ENCODE measurements at places on chromosomes 4 and X.

GRCh38 chr4:52408032-52408431, 251.1 kb downstream of the USP46 start:
- no peak for DNase-seq

- no peak for DNase-seq
Measured at GRCh38 chrX:70043685-70044084, 6.1 kb downstream of the AWAT2 start.

DNA sequence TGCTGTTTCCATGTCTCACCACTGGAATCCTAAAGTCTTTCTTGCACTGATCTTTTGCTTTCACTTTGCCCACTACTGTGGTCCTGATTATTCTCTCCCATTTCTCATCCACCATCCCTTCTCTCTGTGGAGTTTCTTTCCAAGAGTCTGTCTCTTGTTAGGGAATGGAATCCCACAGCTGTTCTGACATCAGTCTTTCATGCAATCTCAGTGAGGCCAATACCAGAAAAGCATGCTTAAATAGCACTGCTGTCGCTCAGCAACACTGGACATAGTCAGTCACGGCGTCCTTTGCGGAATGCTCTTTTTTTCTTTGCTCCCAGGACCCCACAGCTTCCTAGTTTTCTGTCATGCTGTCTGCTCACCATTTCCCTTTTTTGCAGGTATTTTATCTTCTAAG, 20.1 kb downstream of the SLITRK4 start:
- no peak for DNase-seq

GRCh38 chrX:154525606-154526490, 9.8 kb upstream of the FAM3A start:
- DNase-seq, result no peak

DNA sequence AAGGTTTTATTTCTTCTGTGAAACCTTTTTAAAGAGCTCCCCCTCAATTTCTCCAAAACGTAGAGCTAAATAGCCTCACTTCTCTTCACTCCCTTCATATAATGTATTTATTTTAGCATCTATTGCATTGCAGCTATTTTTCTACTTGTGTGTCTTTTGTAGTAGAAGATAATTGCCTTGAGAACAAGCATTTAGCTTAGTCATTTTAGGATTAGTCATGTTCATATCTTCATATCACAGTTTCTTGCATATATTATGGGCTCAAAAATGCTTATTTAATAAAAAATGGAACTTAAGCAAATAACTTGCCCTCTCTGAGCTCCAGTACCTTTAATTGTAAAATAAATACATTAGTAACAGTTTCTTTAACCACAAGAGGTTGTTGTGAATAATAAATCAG, 72.1 kb upstream of the SPANXC start:
- no peak for DNase-seq

GRCh38 chr4:20418861-20419451, 167.3 kb downstream of the SLIT2 start:
- peak; percentile 71 for DNase-seq

GRCh38 chr4:186722796-186723291, 812 bp downstream of the FAT1 start:
- no peak for DNase-seq

DNA sequence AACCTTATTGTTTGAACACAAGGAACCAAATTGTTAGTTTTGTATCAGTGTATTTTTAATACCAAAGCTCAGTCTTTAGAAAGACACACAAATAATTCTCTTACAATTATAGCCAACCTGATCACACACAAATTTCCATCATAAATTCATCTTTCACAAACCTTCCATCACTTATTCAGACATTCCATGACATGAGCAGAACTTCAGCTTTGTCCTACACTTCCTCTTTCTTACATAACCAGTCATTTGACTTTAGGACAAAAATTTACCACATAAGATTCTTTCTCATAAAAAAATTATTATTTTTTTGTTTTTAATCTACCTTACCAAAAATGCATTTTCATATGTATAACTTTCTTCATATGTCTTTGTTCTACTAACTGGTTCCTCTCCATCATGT, 312.2 kb downstream of the GALNTL6 start:
- DNase-seq, result no peak

DNA sequence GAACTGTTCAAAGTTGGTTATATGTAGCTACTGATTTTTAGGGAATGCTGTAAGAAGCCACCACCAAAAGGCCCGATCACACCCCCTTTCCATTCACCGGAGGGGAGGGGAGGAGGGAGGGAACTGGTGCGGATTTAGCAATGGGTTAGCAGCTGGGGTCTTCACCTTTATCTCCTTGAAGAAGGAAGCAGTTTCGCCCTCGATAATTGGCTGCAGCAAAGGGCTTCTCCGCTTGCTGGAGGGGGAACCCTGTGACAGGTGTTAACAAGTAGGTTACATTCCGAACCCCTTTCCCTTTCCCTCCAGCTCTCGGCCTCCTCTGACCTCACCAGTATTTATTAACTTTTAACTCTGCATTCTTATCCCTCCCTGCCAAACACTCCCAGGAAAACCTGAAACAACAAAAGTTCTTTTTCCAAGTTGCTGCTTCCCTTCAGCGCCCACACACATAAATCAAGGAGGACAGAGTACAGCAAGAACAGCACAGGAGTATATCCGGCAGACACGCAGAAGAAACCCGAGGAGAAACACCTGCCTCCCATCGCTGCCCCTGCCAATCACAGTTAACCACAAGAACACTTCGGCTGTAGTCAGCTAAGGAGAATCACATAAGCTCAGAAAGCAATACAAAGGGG, 39.8 kb upstream of the NAP1L5 start:
- DNase-seq, result no peak

- DNase-seq, result peak; percentile 78
Measured at GRCh38 chr4:101953949-101954348, 163.4 kb downstream of the BANK1 start.

DNA sequence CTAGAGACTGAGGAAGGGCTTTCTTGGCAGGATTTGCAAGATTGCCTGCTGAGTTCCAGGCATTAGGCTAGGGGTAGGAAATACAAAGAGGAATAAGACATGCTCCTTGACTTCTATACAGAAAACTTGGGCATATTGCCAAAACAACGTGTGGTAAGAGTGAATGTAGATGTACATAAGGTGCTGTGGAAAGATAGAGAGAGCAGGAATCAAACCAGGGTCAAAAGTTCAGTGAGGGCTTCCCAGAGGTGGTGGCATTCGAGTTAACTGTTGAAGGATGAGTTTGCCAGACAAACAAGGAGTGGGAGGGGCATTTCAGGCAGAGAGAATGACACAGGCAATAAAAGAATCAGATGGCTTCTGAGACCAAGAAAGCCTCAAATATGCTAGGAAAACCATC, 187.9 kb downstream of the KDR start:
- peak; percentile 22 for DNase-seq

DNA sequence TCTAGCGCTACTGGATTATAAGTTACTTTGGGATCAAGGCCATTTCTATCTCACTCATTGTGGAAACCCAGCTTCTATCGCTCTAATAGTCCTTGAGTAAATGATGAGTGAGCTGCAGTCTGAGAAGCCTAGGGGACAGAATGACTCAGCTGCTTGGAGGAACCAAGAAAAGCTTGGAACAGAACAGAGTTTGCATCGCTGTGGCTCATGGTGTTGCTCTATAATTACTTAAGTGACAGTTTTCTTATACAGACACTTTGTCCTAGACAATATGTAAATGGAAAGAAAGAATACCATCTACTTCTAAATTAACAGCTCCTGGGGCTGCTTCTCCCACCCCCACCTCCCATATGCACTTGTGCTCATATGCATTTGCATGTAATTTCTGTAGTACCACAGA, 156.9 kb downstream of the SLIT2 start:
- DNase-seq, result no peak

DNA sequence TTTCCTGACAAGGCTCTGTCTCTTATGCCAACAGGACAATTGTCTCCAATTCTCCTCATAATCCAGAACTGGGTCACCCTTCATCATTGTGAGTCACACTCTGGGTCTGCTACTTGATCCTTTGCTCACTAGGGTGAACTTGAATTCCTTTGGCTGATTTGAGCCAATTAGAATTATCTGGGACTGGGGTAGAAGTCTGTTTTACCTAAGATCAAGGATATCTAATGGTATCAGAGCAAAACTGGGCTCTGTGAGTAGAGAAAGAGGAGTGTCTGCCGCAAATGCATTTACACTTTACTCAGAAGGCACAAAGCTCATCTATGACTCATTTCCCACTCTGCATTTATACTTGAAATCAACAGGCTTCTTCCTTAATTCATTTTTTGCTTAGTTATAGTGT, 72.6 kb downstream of the PITX2 start:
- DNase-seq, result peak; percentile 14

- DNase-seq, result peak; percentile 80
Measured at GRCh38 chr4:53717064-53717549, 125.8 kb upstream of the LNX1 start.

DNA sequence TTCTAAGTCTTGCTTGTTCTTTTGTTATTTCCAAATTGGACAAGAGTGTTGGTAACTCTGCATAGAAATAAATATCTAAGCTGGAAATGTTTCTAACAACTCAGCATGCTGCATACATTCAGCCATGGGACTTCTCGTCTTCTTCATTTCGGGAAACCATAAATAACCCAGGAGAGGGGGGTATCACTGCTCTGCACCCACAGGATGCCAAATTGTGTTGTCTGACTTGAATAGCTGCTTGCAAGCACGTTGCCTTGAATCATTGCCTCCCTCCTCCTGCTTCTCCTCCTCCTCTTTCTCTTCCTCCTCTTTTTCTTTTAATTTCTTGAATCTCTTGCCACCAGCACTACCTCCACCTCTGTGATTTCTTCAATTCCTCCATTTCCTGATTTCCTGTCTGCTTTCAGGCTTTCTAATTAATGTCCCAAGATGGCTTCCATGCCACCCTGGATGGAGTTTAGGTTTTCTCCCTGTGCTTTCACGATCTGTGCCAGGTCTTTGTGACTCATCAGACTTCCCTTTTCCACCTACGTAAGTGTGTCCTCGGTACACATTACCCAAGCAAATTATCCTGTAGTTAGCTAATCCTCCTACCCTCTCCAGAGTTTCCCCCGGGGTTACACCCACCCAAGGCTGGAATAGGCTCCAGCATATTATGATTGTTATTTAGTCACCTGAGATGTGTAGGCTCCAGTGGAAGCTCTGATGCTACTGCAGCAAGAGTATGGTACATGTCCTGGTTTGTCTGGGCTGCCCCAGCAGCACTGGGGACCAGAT, 122.6 kb upstream of the VCX3B start:
- DNase-seq, result no peak

GRCh38 chr4:122900314-122900713, 22.1 kb downstream of the NUDT6 start:
- DNase-seq, result peak; percentile 61

GRCh38 chr4:83080561-83080960, 34.0 kb downstream of the PLAC8 start:
- DNase-seq, result no peak

GRCh38 chrX:65600106-65600505, 65.5 kb upstream of the LAS1L start:
- DNase-seq, result no peak

DNA sequence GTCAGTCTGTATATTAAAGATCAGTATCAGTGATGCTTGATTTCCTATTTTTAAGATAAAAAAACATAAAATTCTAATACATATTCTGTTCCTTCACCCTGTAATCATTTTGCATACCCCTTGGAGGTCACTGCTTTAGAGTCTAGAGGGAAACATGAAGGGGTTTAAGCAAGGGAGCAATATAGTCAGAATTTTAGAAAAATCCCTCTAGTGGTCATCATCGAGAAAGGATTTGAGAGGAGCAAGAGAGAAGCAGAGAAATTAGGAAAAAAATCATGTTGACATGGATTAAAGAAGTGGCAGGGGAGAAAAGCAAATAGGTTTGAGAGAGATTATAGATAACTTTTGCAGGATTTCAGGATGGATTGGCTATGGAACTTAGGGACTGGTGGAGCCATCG, 11.1 kb downstream of the APEX2 start:
- no peak for DNase-seq

DNA sequence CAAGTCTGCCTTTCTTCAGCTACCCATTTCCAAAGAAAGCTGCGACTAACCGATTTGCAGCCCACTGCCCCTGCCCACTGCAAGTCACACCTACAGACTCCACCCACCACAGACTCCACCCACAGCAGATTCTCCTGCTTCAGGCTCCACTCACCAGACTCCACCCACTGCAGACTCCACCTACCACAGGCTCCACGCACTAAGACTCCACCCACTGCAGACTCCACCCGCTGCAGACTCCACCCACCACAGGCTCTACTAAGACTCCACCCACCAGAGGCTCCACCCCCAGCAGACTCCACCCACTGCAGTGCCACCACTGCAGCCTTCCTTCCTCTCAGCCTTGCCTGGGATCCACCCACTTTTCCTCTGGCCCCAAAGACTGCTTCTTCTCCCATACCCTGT, 41.3 kb downstream of the ABLIM2 start:
- DNase-seq, result no peak

DNA sequence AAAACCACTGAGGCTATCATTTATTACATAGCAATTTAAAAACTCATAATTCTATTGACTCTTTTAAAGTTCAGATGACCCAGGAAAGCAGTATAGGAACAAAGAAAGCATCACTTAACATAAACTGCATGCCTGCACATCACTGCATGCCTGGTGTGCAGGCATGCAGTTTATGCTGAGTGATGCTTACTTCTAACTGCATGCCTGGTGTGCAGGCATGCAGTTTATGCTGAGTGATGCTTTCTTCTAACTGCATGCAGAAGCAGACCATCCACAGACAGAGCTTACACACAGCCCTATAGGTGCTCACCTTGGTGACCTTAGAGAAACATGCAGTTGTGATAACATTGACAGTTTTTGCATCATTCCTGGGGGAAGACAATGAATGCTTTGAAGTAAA, 17.0 kb downstream of the SDAD1 start:
- no peak for DNase-seq

DNA sequence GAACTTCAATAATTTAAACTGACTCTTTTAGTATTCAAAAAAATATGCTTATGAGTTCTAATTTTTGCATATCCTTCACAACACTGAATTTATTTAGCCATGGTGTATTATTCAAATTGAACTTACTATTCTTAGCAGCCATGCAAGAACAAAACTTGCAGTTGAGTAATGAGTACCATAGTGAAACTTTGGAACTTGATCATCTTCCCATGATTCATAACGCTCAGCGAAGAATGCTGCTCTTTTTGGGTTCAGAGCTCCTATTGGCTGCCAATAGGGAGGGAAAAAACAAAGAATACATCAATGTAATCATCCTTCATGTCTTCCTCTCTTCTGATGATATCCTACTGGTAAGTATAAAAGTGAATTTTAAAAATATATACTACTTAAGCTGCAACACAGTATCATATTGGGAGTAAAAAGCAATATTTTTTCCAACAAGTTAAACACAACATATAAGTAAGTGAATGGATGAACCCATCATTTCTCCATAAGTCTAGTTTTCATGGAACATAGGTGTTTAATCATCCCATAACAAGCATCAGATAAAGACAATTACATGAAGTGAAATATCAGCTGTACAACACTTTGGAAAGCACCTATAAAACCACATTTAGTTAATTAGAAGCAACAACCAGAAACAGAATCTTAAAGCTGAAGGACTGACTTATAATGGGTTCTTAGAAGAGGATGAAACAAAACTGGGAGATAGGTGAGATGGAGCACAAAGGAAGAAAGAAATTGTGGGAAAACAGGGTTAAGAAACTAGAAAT, 145.2 kb upstream of the MAB21L2 start:
- DNase-seq, result no peak
